ENCODE measurements at places on chromosomes 11 and 22. TPM values are rescaled to one million over a fixed set of nuclear protein-coding genes. Genes with fewer than 3 reads are reported as not detected.

CCDC89 gene
- total RNA-seq = 0.47 TPM

TRIM51 gene
- total RNA-seq = 0.17 TPM

CCDC73 gene
- total RNA-seq = not detected

TRPC6 gene
- total RNA-seq = not detected

MICAL2 gene
- total RNA-seq = 66.9 TPM

GRCh38 chr22:45997777-45998637, 21.0 kb upstream of the WNT7B start:
- no peak overlapping the region for H3K4me3 ChIP-seq
- peaks cover 14% of the 10 kb centered on the region for H3K27me3 ChIP-seq
- DNase-seq = no peak
- peaks cover 6% of the 10 kb centered on the region for H3K4me1 ChIP-seq

DNA sequence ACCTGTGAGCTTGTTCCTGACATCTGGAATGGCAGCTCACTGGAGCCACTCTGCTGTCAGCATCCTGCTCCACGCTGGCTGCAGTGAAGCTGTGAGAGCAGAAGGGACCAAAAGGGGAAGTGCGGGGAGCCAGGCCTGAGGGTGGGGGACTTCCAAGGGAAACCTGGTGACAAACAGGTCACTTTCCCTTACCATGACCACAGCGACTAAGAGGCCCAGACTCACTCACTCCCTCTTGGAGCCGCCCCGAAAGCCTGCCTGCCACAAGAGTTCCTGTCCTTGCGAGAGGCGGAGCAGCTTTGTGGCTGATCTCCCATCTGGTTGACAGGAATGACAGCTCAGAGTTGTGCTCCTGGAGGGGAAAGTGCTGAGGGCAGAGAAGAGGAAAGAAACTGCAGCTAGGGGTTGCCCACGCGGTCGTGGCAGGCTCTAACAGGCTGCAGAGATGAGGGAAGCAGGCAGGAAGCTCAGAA, 183.8 kb upstream of the NTM start:
- no peaks in the 10 kb centered on the region for H3K36me3 ChIP-seq
- no peak overlapping the region for H3K4me3 ChIP-seq
- H3K27ac ChIP-seq = no peak overlapping the region
- H3K27me3 ChIP-seq = peaks cover 16% of the 10 kb centered on the region
- peaks cover 3% of the 10 kb centered on the region for H3K4me1 ChIP-seq

DNA sequence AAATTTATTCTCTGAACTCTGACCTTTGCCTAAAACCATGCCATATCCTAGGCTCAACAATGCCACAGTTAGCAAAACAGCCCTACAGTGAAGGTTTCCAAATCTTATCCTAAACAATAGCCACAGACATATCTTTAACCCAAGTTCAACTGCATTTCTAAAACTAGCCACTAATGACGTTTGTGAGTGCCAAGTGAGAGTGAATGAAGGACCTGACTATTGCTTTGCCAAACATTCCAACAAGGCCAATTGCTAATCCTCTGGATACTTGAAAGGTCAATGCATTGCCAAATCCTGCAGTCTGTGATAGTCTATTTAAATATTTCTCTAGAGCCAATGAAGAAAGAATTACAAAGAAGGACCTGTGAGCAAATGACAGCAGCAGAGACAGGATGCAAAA, 2.5 kb upstream of the OR4C45 start:
- H3K4me1 ChIP-seq = no peaks in the 10 kb centered on the region
- H3K4me3 ChIP-seq = no peak overlapping the region
- H3K36me3 ChIP-seq = no peaks in the 10 kb centered on the region
- no peaks in the 10 kb centered on the region for H3K27me3 ChIP-seq

DNA sequence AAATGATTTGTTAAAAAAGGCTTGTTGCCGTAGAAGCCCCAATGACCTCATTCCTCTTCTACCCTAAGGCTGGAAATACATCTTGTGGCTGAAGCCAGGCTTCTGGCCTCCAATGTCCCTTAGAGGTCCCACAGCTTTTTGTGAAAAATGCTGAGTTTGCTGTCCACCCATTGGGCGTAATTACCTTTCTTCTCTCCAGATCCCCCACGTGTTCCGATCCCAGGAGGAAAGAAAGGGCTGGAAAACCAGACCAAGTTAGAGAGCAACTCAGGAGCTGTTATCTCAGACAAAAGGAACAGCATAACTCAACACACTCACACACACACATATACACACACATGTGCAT, 154.2 kb downstream of the MIAT start:
- H3K4me3 ChIP-seq = no peak overlapping the region
- no peaks in the 10 kb centered on the region for H3K27me3 ChIP-seq
- H3K36me3 ChIP-seq = peaks cover 3% of the 10 kb centered on the region
- no peak overlapping the region for H3K27ac ChIP-seq
- no peak for DNase-seq

- H3K36me3 ChIP-seq = peaks cover 3% of the 10 kb centered on the region
- peaks cover 8% of the 10 kb centered on the region for H3K4me1 ChIP-seq
- peaks cover 23% of the 10 kb centered on the region for H3K27me3 ChIP-seq
- no peak overlapping the region for H3K27ac ChIP-seq
- no peak for DNase-seq
These were observed 1.4 kb downstream of the ANO5 start for GRCh38 chr11:22194306-22194705.

GRCh38 chr22:41668971-41669911, 19.4 kb downstream of the SNU13 start:
- peaks cover 9% of the 10 kb centered on the region for H3K4me1 ChIP-seq
- H3K4me3 ChIP-seq = no peak overlapping the region
- peaks cover 2% of the 10 kb centered on the region for H3K36me3 ChIP-seq
- H3K27me3 ChIP-seq = no peaks in the 10 kb centered on the region
- peak overlapping the region; percentile 97 for H3K27ac ChIP-seq

- H3K36me3 ChIP-seq = no peaks in the 10 kb centered on the region
- H3K27me3 ChIP-seq = no peaks in the 10 kb centered on the region
- DNase-seq = no peak
- no peak overlapping the region for H3K27ac ChIP-seq
- no peak overlapping the region for H3K4me3 ChIP-seq
- H3K4me1 ChIP-seq = no peaks in the 10 kb centered on the region
These were observed 1785.4 kb downstream of the LRRC4C start for GRCh38 chr11:39674024-39674423.

DNA sequence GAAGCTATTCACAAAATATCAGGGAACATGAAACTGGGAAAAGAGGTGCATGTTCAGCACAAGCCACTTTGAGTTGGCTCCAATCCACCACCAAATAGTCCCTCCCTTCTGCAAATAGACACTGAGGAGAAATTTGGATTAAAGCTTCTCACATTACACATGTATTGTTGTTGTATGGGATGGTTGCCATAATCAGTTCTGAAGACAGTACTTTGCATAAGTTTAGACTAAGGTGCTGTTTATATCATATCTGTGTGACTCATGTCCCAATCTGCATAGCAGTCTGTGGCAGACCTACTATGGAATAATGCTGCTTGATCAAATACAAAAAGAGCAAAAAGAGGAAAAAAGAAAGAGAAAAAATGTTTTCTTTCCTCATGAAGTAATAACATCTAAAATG, 376.7 kb upstream of the DDI1 start:
- peaks cover 11% of the 10 kb centered on the region for H3K27me3 ChIP-seq
- no peak overlapping the region for H3K4me3 ChIP-seq
- no peaks in the 10 kb centered on the region for H3K36me3 ChIP-seq
- no peak for DNase-seq

DNA sequence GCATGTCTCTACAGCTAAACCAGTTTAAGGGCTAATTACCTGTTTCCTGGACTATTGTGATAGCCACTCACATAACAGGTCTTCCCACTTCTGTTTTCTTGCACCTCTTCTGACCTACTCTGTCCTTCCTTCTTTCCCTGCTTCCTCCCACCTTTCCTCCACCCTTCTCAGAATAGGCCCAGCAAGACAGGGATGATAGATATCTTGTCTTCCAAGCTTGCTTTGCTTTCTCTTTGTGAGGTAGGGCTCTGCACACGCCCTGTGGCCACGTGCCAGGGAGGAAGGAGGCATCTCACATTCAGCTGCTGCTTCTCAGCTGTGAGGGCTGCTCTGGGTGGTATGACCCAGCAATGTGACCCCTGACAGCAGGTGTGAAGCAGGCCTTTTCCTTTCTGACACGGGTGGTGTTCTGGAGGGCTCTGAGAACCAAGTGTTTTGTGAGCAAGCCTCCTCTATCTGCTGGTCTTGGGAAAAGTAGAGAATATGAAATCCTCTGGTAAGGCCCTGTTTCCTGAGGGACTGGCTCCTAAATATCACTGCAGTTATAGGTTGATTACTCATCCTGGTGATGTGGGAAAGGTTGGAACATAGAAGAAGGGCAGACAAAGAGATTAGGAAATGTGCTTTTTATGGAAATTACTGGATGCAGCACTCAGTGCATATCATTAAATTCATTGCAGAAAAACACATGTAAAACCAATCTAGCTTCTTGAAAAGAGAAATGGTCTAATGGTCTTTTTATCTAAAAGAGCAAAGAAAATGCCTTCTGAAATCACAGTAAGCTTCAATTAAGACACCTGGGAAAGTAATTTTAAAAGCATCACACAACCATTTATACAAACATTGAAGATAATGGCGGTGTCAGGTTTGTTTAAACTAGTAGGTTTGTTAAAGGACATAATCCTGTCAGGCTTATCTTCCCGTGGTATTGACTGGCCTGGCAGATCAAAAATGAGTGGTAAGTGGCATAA, 8.5 kb downstream of the AMOTL1 start:
- no peak overlapping the region for H3K27ac ChIP-seq
- no peak overlapping the region for H3K4me3 ChIP-seq
- no peak for DNase-seq
- H3K4me1 ChIP-seq = peaks cover 7% of the 10 kb centered on the region
- H3K36me3 ChIP-seq = no peaks in the 10 kb centered on the region

GRCh38 chr11:96579656-96580055, 189.8 kb downstream of the JRKL start:
- H3K27me3 ChIP-seq = peaks cover 9% of the 10 kb centered on the region
- H3K4me1 ChIP-seq = no peaks in the 10 kb centered on the region
- no peaks in the 10 kb centered on the region for H3K36me3 ChIP-seq

- H3K27me3 ChIP-seq = no peaks in the 10 kb centered on the region
- H3K4me3 ChIP-seq = no peak overlapping the region
- H3K27ac ChIP-seq = no peak overlapping the region
- no peaks in the 10 kb centered on the region for H3K36me3 ChIP-seq
These were observed 125.6 kb downstream of the TRPC6 start for GRCh38 chr11:101458161-101458560.

- H3K36me3 ChIP-seq = no peaks in the 10 kb centered on the region
- H3K4me1 ChIP-seq = peaks cover 3% of the 10 kb centered on the region
- DNase-seq = no peak
- peaks cover 17% of the 10 kb centered on the region for H3K27me3 ChIP-seq
These were observed 34.0 kb upstream of the RFPL3 start for GRCh38 chr22:32323513-32324164.

GRCh38 chr22:46239261-46240048, 10.6 kb downstream of the CDPF1 start:
- no peak for DNase-seq
- no peaks in the 10 kb centered on the region for H3K27me3 ChIP-seq
- peaks cover 6% of the 10 kb centered on the region for H3K36me3 ChIP-seq
- H3K4me1 ChIP-seq = peaks cover 7% of the 10 kb centered on the region

DNA sequence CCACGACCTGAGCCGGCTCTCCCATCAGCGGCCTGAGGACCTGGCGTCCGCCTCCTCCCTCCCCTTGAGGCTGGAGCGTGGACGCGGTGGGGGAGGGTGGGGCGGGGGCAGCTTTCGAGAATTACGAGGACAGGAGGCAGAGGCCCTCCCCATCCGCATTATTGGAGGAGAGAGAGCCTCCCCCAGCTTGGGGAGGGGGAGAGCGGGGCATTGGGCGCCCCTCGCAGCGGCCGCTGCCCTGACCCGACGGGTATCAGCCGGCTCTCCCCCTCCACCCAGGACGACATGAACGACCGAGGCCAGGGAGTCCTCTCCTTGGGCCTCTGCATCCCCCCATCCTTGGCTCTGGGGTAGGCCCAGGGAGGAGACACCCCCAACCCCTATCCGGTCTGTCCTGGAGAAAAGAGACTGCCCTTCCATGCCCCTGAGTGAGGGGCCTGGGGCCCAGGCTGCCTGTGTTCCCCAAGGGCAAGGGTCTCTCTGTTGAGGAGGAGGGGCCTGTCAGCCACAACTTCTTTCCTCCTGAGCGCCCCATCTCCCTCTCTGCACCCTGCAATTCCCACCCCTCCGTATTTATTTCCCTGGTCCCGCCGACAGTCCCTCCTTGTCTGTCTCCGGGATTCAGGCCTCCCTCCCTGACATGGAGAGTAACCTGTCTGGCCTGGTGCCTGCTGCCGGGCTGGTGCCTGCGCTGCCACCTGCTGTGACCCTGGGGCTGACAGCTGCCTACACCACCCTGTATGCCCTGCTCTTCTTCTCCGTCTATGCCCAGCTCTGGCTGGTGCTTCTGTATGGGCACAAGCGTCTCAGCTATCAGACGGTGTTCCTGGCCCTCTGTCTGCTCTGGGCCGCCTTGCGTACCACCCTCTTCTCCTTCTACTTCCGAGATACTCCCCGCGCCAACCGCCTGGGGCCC, 495 bp downstream of the GPR137 start:
- H3K27me3 ChIP-seq = peaks cover 8% of the 10 kb centered on the region
- H3K27ac ChIP-seq = peak overlapping the region; percentile 95
- H3K4me3 ChIP-seq = peak overlapping the region; percentile 89

DNA sequence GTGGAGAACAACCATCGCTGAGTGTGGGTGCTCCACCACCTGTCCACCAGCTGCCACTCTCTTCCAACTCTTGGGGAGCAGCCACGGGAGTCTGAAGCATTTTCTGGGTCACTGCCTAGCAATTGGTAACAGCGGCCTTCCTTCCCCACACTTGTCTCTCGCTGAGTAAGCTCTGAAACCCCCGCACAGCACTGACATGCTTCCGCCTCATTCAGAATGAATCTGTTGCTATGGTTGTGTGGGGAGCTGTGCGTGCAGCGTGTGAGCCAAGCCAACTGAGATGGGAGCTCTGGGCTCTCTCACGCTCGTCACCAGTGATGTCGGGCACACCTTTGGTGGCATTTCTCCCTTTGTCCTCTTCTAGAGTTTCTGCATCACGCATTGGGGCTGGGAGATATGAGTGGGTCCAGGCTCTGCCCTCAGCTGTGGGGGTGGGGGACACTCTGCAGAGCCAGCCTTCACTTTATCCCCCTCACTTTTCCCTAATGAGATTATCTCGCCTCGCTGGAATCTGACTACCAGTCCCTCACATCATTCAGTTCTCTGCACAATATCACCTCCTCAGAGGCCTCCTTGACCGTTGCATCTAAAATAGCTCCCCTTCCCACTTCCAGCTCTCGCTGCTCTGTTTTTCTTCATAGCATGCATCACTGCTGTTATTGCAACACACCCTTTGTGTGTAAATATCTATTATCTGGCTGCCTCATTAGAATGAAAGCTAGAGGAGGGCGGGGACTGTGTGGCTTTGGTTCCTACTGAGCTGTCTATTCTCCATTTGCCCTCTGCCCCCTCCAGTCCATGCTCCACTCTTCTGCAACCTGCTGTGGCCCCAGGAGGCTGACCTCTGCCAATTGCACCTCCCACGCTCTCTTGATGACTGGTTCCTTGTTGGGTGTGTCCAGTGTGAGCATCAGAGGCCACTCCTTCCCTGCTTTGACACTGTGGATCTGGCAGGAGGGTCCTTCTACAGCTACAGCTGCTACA, 569.9 kb upstream of the CADM1 start:
- DNase-seq = no peak
- no peak overlapping the region for H3K27ac ChIP-seq
- H3K4me3 ChIP-seq = no peak overlapping the region
- no peaks in the 10 kb centered on the region for H3K4me1 ChIP-seq
- H3K36me3 ChIP-seq = no peaks in the 10 kb centered on the region

- H3K4me1 ChIP-seq = peaks cover 3% of the 10 kb centered on the region
- peaks cover 9% of the 10 kb centered on the region for H3K36me3 ChIP-seq
- no peak overlapping the region for H3K4me3 ChIP-seq
- H3K27me3 ChIP-seq = peaks cover 69% of the 10 kb centered on the region
- no peak for DNase-seq
- no peak overlapping the region for H3K27ac ChIP-seq
These were observed 50.3 kb upstream of the THY1 start for GRCh38 chr11:119473226-119473625.
